Spinal cord (tissue), 10 donors: ENCODE measurements at places on chromosomes 6 and 20. TPM values are rescaled to one million over a fixed set of nuclear protein-coding genes. Genes with fewer than 3 reads are reported as not detected.

LIN28B gene
- 1.7 TPM for total RNA-seq

GABRR1 gene
- not detected for total RNA-seq

CASP8AP2 gene
- 22.5 TPM for total RNA-seq

DNA sequence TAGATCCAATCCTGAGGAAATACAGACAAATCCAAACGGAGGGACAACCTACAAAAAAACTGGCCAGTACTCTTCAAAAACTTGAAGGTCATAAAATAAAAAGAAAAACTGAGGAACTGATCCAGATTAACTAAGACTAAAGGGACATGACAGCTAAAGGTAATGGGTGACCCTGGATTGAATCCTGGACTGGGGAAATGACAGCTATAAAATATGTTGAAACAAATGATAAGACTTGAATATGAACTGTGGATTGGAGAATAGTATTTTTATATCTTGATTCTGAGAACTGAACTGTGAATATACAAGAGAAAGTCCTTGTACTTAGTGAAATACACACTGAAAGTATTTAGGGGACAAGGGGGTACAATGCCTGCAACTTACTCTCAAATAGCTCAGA, 96.9 kb upstream of the EMILIN3 start:
- peaks cover 14% of the 10 kb centered on the region for H3K36me3 ChIP-seq
- no peak for DNase-seq
- H3K27ac ChIP-seq: no peak overlapping the region
- H3K4me3 ChIP-seq: no peak overlapping the region
- no peaks in the 10 kb centered on the region for H3K27me3 ChIP-seq

GRCh38 chr6:1798303-1798964, 188.7 kb downstream of the FOXC1 start:
- no peaks in the 10 kb centered on the region for H3K36me3 ChIP-seq
- H3K4me1 ChIP-seq: no peaks in the 10 kb centered on the region
- DNase-seq: no peak
- no peak overlapping the region for H3K27ac ChIP-seq

GRCh38 chr6:113411011-113411410, 446.1 kb upstream of the MARCKS start:
- no peaks in the 10 kb centered on the region for H3K36me3 ChIP-seq
- H3K4me1 ChIP-seq: no peaks in the 10 kb centered on the region
- H3K27ac ChIP-seq: no peak overlapping the region
- H3K27me3 ChIP-seq: no peaks in the 10 kb centered on the region
- H3K4me3 ChIP-seq: no peak overlapping the region

DNA sequence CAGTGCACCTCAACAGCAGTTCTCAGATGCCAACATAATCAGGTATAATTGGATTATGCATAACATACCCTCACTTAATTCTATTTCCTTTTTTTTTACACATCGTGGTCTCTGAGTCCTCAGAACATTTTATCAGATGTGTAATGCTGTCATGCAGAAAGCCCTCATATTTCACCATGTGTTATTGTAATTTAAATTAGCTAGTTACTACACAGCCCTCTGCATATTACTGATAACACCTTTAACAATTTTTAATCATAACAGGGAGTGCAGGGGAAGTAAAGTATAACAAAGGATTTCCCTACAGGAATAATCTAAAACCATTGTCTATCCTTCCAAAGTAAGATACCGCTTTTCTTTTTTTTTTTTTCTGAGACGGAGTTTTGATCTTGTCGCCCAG, 91.9 kb upstream of the CCDC28A start:
- no peaks in the 10 kb centered on the region for H3K27me3 ChIP-seq
- no peak for DNase-seq
- H3K36me3 ChIP-seq: no peaks in the 10 kb centered on the region
- no peak overlapping the region for H3K27ac ChIP-seq

GRCh38 chr6:160069050-160069454, 52.6 kb upstream of the SLC22A1 start:
- no peak overlapping the region for H3K4me3 ChIP-seq
- peaks cover 82% of the 10 kb centered on the region for H3K36me3 ChIP-seq
- H3K27ac ChIP-seq: no peak overlapping the region
- H3K4me1 ChIP-seq: no peaks in the 10 kb centered on the region
- DNase-seq: no peak

GRCh38 chr6:105177556-105177955, 2.3 kb downstream of the POPDC3 start:
- peaks cover 22% of the 10 kb centered on the region for H3K27me3 ChIP-seq
- no peak overlapping the region for H3K27ac ChIP-seq
- H3K4me1 ChIP-seq: peaks cover 8% of the 10 kb centered on the region
- DNase-seq: no peak
- no peak overlapping the region for H3K4me3 ChIP-seq

DNA sequence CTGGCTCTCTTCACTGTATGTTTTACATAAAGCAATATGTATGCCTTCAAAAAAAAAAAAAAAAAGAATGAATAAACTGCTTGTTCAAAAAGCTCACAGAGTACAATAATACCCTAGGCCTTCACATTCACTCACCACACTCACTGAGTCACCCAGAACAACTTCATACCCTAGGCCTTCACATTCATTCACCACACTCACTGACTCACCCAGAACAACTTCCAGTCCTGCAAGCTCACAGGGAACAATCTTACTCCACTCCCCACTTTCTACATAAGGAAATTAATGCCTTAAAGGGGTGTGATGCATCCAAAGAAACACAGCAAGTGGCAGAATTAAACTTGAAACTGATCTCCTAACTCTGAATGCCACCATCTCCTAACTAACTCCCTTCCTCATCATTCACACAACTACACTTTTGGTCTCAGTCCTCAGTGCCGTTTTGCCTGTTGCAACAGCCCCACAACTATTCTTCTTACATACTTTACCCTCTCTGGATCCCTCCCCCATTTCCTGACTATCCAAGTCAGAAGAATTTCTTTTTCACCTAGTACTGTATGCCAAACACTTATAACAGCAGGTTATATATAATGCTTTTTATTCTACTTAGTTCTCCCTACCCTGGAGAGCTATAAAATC, 34.2 kb downstream of the NHSL1 start:
- H3K36me3 ChIP-seq: peaks cover 15% of the 10 kb centered on the region
- H3K27me3 ChIP-seq: no peaks in the 10 kb centered on the region
- DNase-seq: no peak
- no peaks in the 10 kb centered on the region for H3K4me1 ChIP-seq
- H3K27ac ChIP-seq: no peak overlapping the region

- H3K27ac ChIP-seq: no peak overlapping the region
- DNase-seq: no peak
- H3K27me3 ChIP-seq: no peaks in the 10 kb centered on the region
Observed at GRCh38 chr6:25629198-25629576, 22.8 kb upstream of the SCGN start.

DNA sequence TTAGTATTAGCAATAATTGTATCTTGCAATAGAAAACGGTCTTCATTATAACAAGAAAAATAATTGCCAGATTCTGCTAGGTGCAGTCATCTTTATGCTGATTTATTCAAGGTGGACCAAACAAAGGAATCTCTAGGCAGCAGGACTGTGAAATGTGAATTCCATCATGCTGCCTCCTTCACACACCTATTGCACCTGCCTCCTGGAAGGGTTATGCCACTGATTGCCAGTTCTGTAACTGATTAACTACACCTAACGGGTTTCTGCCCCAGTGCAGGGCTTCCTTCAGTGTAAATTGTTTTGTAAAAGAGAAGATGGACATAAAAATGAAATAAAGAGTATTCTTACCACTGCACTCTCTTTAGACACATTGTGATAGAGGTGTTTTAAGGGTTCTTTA, 96.1 kb downstream of the FOXO3 start:
- no peaks in the 10 kb centered on the region for H3K27me3 ChIP-seq
- H3K4me3 ChIP-seq: no peak overlapping the region
- H3K4me1 ChIP-seq: peaks cover 9% of the 10 kb centered on the region
- H3K36me3 ChIP-seq: no peaks in the 10 kb centered on the region

- peak; percentile 82 for DNase-seq
- peak overlapping the region; percentile 52 for H3K4me3 ChIP-seq
- H3K27me3 ChIP-seq: peaks cover 7% of the 10 kb centered on the region
- peak overlapping the region; percentile 52 for H3K27ac ChIP-seq
- peaks cover 10% of the 10 kb centered on the region for H3K4me1 ChIP-seq
Observed at GRCh38 chr6:138692058-138692977, 81.3 kb upstream of the CCDC28A start.

- H3K27me3 ChIP-seq: no peaks in the 10 kb centered on the region
- H3K4me3 ChIP-seq: no peak overlapping the region
- H3K27ac ChIP-seq: no peak overlapping the region
- H3K36me3 ChIP-seq: no peaks in the 10 kb centered on the region
- no peak for DNase-seq
Observed at GRCh38 chr20:52841003-52841402, 131.2 kb upstream of the TSHZ2 start.

DNA sequence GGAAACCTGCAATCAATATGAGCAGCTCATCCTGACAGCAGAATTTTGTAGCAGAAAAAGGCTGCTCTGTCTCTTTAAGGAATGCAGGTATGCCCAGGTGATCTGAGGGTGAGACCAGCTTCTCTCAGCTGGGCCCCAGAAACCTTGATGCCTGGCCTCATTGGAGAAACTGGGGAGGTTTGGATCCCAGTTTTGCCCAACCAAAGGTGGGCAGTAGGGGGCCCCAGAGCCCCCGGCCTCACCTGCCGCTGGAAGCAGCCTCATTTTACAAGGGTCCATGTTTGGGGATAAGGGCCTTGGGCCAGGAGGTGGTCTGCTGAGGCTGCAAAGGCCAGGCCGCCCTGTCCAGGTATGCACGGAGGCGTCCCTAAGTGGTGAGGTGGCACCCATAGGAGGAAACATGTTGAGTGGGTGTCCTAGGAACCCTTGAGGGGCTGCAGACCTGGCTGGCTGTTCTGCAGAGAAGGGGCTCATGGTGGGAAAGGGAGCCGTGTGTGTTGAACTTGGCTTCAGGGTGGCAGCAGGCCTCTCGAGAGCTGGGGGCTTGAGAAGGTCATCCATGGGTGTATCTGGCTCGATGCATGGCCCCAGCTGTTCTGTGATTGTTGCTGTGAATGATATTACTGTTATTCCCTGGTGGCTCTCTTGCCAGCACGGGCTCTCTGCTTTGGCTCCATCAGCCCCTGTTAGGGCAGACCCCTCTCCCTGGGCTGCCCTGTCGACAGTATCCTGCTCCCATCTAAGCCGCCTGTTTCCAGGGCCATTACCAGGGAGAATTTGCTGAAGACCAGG, 208.4 kb downstream of the CDH4 start:
- no peaks in the 10 kb centered on the region for H3K36me3 ChIP-seq
- peaks cover 17% of the 10 kb centered on the region for H3K4me1 ChIP-seq
- H3K27ac ChIP-seq: no peak overlapping the region
- no peak overlapping the region for H3K4me3 ChIP-seq

DNA sequence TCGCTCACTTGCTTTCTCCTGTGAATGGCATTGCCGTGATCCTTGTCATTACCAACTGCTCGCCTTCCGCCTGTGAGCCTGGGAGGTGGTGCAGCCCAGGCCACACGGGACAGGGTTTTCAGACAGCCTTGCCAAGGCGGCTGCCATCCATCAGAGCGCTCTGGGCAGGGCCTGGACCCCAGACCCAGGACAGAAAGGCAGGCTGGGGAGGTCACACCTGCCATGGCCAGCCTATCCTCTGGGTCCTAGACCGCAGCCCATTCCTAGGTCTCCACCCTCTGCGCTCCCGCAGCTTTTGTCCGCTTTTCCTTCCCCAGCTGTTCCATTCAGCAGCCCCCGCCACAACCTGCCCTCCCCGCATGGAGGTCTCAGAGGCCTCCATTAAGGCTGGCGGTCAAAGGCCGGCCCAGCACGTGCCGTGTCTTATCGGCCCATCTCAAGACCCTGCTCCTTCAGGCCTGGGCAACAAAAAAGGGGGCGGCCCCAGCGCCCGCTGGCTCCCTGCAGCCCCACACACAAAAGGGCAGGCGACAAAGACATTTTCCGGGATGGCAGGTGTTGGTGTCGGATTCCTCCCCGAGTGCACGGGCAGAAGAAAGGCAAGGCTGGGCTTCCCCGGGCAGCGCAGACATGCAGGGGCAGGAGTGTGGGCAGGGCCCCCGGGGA, 28.1 kb downstream of the INSM1 start:
- peaks cover 10% of the 10 kb centered on the region for H3K4me1 ChIP-seq
- no peak overlapping the region for H3K27ac ChIP-seq
- no peak for DNase-seq
